ENCODE measurements at places on chromosomes 5 and 9.

DNA sequence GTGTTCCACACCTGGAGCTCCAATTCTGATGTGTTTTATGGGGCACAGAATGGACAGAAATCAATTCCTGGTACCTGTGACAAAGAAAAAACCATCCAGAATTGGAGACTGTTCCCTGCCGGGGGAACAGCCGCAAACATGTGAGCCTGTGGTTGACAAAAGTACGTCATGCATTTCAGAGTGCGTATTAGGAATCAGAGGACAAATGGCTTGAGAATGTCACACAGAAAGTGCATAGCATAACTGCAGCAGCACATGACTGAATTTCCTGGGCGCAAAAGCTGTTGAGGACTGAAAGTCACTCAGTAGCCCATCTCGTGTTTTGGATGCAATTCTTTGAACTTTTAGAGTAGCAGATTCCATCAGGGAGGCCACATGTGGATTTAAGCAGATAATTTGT lies 85.1 kb downstream of the TRIO start:
- DNase-seq: no peak

- DNase-seq: no peak
These were observed 36.2 kb downstream of the RNF130 start for GRCh38 chr5:180035206-180035931.

GRCh38 chr5:9698125-9698826 lies 68.1 kb upstream of the TAS2R1 start:
- DNase-seq: no peak

DNA sequence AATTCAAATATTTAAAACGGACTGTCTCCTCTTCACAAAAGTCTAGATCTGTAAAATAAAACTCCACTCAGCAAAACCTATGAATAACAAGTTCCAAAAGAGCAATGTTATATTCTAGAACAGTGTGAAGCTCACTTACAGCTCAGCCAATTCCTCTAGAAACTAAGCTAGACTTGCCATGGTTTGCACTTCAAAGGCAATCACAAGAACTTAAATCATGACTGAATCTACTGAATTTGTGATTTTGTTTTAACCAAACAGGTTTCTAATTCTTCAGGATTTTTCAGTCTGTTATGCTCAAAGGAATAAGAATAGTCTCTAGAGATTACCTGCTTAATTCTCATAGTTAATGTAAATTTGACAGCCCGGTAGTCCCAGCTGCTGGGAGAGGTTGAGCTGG lies 1.4 kb upstream of the PKD2L2 start:
- DNase-seq: no peak

GRCh38 chr9:99116003-99116411 lies 11.1 kb downstream of the TGFBR1 start:
- DNase-seq: no peak

DNA sequence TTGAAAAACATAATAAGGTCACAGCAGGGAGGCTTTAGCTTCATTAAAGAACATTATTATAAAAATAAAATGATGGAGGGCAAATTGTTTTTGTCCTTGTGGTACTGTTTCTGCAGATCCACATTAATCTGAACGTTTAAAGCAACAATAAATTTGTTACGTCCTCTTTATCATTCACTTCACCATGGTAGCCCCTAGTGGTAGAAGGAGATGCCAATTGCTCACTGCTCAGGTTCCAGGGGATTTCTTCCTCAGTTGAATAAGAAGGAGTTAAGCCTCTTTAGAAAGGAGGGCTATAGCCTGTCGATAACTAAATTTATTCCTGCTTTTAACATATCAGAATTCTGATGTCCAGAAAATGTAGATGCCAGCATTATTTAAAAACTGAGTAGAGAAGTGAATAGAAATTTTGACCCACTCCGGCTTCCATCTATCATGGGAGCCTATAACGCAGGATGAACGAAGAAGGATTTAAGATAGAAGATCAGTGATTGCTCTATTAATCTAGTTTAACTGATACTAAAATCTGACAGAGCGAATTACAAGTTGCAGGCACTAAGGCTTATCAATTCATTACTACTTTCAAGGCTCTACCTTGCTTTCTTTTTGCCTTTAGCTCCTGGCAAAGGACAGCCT lies 692.3 kb downstream of the PTPRD start:
- no peak for DNase-seq

- no peak for DNase-seq
These were observed 6.2 kb downstream of the MLANA start for GRCh38 chr9:5896863-5897262.

- DNase-seq: no peak
These were observed 8.1 kb upstream of the SLC2A8 start for GRCh38 chr9:127388856-127389238.

GRCh38 chr5:115098041-115098702 lies 71.5 kb downstream of the TRIM36 start:
- no peak for DNase-seq

GRCh38 chr5:127867022-127867783 lies 164.0 kb downstream of the CCDC192 start:
- no peak for DNase-seq

DNA sequence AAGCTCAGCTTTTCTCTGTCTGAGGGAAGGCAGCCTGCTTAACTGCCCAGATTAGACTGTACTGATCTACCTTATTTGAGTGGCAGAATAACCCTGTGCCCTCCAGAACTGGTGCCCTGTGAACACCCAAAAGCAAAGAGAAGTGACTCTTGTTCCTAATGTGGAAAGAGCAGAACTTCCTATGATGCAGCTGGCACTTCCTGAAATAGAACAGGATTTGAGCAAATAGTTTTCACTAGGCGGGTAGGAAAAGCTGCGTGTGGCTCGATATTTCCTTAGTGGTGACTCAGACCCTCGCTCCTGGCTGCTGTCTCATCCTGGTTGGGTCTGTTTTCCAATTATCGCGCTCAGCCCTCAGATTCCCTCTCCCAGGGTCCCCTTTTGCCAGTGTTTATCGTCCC lies 89.9 kb downstream of the SH3TC2 start:
- DNase-seq: no peak

- DNase-seq: no peak
These were observed 125.0 kb downstream of the DTWD2 start for GRCh38 chr5:118863345-118863744.

DNA sequence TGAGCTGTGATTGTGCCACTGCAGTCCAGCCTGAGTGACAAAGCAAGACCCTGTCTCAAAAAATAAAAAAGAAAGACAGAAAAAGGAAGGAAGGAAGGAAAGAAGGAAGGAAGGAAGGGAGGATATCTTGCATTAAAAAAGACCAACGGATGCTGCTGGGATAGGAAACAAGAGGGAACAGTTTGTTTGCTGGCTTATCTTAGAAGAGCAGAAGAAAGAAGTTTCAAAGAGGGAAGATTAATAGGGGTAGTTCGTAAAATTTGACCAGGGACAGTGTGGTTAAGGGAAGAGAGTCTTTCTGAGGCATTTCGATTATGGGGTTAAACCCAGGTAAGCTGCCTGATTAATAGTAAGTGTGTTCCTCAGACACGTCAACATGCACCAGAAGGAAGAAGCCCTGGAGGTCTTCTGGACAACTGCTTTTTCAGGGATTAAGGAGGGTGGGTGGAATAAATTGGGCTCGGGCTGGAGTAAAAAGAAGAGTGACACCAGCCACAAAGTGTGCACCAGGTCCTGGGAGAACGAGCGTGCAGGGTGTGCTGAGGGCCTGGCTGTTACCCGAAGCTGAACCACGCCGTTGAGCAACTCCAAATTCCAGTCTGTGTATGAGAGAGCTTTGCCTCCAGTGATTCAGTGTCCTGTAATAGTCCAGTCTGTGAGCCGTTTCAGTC lies 24.8 kb downstream of the FYB1 start:
- no peak for DNase-seq

GRCh38 chr5:55749387-55749786 lies 11.5 kb downstream of the DDX4 start:
- DNase-seq: no peak

DNA sequence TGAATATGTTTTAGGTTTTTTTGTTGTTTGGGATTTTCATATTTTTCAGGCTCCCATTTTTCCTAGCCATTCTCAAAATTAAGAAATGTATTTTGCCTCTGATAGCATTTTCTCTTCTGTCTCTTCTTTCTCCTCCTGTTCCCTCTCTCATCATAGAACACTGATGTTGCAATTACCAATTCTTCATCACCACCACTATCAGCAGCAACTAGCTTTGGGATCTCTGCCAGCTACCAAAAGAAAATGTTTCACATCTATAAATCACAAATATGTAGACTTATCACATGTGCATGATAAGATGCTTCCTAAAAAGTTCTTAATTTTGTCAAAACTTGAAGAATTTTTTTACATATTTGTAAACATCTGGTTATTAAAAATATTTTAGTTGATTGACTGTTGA lies 887.1 kb downstream of the MAT2B start:
- no peak for DNase-seq

DNA sequence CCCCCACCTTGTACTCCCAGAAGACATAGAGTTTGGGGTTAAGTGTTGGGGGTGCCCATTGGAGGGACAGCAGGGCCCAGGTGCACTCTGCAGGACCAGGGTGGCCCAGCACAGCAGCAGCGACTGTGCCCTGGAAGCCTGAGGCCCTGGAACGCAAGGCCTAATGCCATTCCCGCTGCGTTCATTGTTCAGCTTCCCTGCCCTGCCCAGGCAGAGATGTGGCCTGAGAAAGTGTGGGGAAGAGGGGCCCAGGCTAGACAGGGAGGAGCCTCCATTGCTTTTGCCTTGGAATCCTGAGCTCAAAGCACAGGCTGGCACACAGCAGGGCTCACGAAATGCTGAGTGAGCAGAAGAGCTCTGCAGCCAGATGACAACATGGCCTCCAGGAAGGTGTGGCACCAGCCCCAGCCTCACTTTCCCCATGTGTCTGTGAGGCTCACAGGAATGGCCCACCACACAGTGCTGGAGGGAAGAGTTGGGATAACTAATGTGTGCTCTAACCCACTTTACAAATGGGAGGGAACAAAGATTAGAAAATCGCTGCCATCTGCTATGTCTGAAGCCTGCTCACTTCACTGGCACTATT lies 19.4 kb downstream of the S1PR3 start:
- DNase-seq: no peak

DNA sequence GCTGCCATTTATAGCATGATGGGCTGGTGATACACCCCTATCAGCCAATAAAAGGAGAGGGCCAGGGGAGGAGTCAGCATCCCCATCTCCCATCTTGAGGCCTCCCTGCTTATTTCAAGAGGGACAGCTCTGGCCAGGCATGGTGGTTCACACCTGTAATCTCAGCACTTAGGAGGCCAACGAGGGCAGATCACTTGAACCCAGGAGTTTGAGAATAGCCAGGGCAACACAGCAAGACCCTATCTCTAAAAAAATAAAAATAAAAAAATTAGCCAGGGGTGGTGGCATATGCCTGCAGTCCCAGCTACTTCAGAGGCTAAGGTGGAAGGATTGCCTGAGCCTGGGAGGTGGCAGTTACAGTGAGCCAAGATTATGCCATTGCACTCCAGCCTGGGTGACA lies 9.8 kb downstream of the REXO4 start:
- no peak for DNase-seq

GRCh38 chr5:111518777-111519176 lies 6.4 kb upstream of the STARD4 start:
- DNase-seq: no peak

GRCh38 chr9:8365029-8365428 lies 565.5 kb upstream of the DMAC1 start:
- DNase-seq: no peak

- peak; percentile 58 for DNase-seq
These were observed 12.8 kb upstream of the NDFIP1 start for GRCh38 chr5:142095651-142096330.

DNA sequence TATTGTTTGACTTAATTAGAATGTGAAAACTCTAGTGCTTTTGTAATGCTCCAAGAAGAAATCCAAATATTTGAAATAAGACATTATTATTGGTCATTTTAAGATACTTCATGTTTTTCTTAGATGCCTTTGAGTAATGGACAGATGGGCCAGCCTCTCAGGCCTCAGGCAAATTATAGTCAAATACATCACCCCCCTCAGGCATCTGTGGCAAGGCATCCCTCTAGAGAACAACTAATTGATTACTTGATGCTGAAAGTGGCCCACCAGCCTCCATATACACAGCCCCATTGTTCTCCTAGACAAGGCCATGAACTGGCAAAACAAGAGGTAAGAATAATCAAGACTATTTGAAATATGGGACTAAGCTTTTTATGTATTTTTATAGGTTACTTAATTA lies 69.2 kb upstream of the SREK1 start:
- no peak for DNase-seq

- DNase-seq: no peak
These were observed 24.7 kb upstream of the TIFAB start for GRCh38 chr5:135476615-135477581.

GRCh38 chr9:101455656-101456240 lies 20.2 kb upstream of the ALDOB start:
- DNase-seq: no peak

- DNase-seq: no peak
These were observed 81.2 kb upstream of the RANBP3L start for GRCh38 chr5:36382890-36383289.

- DNase-seq: no peak
These were observed 87.9 kb downstream of the ATPSCKMT start for GRCh38 chr5:10161778-10162177.

GRCh38 chr5:66529182-66529581 lies 67.0 kb upstream of the MAST4 start:
- DNase-seq: no peak

DNA sequence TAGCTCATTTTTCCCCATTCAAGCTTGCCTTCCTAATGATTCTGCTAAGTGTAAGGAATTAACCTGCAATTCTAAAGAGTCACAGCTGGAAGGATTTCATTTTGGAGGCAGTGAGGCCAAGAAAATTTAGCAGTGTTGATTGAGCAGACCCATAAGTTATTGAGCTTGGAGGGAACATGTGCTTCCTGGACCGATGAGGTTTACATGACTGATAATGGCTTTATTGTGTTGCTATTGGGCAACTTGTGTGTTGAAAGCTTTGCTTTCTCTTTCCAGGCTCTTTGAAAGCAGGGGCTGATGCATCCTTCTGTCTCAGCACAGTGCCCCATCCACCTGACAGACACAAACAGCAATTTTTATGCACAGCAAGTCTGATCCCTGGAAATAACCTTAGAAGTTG lies 398.9 kb upstream of the PCSK5 start:
- no peak for DNase-seq

DNA sequence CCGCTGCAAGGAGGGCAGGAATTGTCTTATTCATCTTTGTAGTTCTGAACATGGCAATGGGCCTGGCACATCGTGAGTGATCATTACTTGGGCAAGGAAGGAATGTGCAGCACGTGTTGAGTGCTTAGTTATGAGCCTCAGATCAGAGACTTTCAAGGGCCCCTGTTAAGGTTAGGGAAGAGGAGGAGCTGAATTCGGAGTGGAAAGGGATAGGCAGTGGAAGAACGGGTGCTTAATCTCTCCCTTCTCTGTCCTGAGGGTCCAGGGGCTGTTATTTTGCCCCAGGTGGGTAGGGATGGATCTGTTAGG lies 59.5 kb upstream of the RARS1 start:
- no peak for DNase-seq

GRCh38 chr9:133248726-133249295 lies 26.2 kb downstream of the ABO start:
- DNase-seq: no peak
